ENCODE measurements at places on chromosomes 2 and 18. TPM values are rescaled to one million over a fixed set of nuclear protein-coding genes. Genes with fewer than 3 reads are reported as not detected.

The ACTG2 gene
- 4.1 TPM for total RNA-seq

The AFF3 gene
- total RNA-seq: 0.66 TPM

The NPAS2 gene
- 9.0 TPM for total RNA-seq

The BCL2 gene
- total RNA-seq: 2.5 TPM

The SCYGR4 gene
- not detected for total RNA-seq

The PDE1A gene
- total RNA-seq: 26.5 TPM

The TSGA10 gene
- total RNA-seq: 7.6 TPM

The IL18RAP gene
- not detected for total RNA-seq

The SLC9A2 gene
- under 0.01 TPM for total RNA-seq

Measured in smooth muscle cell of trachea (primary cell).